DMS53 (cell line): ENCODE measurements at places on chromosomes 7 and 10.
A peak's percentile ranks its signal among the peaks of the same experiment; 100 is the strongest.

DNA sequence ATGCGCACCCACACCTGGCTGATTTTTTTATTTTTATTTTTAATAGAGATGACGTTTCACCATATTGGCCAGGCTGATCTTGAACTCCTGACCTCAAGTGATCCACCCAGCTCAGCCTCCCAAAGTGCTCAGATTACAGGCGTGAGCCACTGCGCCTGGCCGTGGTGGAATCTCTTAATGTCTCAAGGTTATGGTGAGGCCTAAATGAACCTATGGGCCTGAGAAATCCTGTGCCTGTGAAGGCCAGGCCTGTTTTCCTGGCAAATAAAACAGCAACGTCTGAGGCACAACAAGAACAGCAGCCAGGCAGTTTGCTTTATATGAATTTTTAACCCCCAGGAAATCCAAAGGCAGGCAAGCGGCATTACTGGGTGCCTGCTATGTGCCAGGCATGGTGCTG, 297.5 kb upstream of the ZMIZ1 start:
- DNase-seq = no peak

GRCh38 chr10:70118196-70118595, 14.4 kb downstream of the AIFM2 start:
- no peak for DNase-seq

DNA sequence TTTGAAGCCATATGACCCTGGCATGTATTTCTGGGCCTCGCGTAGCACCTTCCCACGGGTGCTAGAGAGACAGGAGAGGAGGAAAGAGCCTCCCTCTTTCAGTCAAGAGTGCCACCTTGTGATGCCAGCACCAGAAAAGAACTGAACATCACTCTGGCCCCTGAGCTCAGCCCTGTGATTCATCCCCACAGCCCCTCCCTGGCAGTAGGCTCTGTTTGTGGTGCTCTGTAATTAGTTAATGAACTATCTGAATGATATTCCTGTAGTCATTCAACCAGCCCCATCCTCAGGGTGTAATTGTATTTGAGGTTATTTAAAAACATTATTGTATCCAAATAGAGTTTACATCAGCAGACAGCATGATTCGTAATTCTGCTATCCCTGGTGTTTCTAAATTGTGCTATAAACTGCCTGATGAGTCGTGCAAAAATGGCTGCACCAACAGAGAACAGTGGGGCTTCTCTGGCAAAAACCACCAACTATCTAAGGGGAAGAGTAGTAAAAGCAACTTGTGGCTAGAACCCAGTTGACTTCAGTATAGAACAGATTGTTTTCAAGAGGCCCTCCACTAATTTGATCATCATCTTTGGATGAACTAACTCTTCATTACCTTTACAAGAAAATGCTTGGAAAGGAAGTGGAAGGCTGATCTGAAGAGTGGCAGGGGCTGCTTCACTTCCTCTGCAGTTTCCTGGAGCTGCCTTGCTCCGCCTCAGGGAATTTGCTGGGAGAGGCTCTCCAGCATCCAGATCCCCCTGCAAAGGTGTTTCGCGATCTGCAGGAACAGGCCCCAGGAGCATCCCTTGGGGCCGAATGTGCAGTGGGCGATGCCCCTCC, 23.7 kb upstream of the TIAL1 start:
- no peak for DNase-seq

DNA sequence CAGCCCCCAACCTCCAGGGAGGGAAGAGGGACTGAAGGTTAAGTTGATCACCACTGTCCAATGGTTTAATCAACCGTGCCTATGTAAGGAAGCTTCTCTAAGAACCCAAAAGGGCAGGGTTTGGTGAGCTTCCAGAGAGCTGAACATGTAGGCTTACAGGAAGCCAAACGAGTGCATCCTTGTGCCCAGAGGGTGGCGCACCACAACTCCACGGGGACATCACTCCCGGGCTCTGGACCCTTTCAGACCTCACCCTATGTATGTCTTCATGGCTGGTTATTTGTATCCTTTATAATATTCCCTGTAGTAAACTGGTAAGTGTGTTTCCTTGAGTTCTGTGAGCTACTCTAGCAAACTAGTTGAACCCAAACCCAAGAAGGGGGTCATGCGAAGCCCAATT, 11.5 kb upstream of the NFKB2 start:
- peak; percentile 27 for DNase-seq

- no peak for DNase-seq
Observed at GRCh38 chr7:139495580-139496125, 12.2 kb upstream of the KLRG2 start.

DNA sequence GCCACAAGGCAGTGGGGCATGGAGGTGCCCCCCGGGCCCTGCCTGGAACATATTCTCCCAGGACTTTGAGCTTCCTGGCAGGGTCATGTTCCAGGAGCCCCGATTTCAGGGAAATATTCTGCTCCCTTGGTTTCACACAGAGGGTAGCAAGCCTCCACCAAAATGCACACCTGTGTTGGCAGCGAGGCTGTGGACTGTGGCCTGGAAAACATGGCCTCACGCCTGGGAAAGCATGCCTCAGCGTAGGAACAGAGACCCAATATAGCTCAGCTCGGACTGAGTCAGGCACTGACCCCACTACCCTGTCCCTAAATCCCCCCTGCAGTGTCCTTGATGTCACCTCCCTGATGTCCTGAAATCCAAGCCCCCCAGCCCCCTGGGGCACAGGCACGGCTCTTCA, 92.0 kb downstream of the KCNMA1 start:
- no peak for DNase-seq

GRCh38 chr10:133293810-133294119, 14.9 kb downstream of the TUBGCP2 start:
- DNase-seq = no peak

DNA sequence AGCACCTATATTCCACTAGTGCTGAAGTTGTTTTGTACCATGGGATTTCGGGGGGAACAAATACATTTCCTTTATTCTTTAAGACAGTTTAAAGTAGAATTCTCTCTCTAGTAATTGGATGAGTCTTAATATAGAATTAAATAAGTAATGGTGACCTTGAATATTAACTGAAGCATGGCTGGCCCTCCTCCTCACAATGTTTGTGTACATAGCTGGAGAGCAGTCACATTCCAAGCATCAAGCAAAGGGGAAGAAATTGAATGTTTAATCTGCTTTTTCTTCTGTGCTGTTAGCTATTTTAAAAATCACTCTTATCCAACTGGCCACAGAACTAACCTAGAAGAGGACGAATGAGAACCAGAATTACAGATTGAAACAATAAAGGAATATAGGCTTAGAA, 906.9 kb downstream of the CCSER2 start:
- DNase-seq = no peak

DNA sequence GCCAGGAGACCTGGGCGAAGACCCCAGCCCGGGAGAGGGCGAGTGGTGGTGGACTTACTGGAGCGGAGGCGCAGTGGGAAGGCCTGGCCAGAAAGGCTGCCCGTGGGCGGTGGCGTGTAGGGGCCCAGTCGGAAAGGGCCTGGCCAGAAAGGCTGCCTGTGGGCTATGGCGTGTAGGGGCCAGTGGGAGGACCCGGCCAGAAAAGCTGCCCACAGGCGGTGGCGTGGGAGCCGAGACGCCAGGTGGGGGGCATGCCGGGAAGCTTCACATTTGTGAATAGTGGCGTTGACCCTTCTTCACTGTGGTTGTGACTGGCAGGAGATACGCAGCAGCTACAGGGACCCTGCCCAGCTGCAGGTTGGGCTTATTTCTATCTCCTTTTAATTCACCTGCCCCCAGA, 72.9 kb downstream of the DYNC2I1 start:
- DNase-seq = no peak

DNA sequence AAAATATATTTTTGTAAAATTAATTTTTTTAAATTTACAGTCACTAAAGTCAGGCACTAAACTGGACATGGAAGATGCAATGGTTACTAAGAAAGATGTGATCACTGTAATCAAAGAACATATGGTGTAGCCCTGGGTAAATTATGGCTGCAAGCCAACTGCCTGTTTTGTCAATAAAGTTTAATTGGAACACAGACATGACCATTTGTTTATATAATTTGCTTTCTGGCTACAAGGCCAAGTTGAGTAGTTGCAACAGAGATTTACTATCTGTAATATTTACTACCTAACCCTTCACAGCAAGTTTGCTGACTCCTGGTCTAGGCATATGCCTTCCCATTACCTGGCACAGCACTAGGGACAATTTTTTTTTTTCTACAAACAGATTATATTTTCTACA, 448.9 kb downstream of the ADRA2A start:
- no peak for DNase-seq

DNA sequence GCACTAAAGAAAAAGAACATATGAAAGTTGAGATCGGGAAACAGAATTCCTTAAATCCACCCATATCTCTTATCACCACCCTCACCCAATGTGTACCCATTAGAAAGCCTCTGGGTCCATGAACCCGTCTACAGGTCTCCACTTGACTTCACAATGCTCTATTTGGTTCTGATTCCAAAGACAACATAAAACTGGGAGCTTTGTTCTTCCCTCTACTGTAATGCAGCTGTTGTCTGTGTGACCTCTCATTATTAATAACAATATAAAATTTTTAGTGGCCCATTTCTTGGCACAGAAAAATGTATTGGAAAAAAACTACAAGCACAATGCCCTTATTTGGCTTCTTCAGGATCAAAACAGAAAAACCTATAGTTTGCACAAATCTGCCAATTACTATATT, 30.0 kb downstream of the DOCK4 start:
- DNase-seq = no peak

GRCh38 chr7:155357573-155358041, 59.9 kb downstream of the INSIG1 start:
- no peak for DNase-seq

- DNase-seq = no peak
Observed at GRCh38 chr7:71132377-71133231, 660 bp downstream of the GALNT17 start.

- DNase-seq = no peak
Observed at GRCh38 chr7:143047326-143047725, 4.8 kb upstream of the OR6V1 start.

DNA sequence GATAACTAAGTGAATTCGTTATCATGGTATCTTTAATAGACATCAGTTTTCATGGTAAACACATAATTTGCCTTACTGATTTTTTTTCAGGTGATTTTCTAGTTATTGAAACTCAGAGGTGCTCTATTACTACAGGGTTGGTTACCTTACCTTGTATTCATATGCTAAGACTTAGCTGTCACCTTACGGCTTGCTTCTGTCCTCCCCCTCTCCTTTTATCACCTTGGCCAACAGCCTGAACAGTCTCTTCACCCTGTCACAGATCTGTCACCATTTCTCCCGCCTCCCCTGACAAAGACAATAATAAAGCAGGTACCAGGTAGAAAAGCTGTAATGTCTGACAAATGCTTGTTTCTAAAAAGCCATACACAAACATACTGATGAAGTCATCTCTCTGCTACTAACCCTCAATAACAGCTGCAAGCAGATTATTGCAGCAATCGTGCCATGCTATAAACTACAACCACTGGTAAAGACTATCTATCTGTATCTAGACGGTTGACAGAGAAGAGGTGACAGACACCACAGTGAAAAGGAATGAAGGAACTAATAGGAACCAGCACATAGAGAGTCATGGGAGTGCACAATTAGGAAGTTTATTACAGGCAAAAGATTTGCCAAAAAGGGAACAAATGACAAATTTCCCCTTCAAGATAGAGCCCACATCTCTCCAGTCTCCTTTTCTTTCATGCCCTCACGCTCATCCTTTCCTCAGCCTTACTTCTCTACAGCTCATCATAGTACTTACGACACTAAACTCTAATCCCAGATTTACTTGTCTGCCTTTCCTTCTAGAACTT, 57.2 kb downstream of the ARHGAP12 start:
- peak; percentile 52 for DNase-seq

GRCh38 chr7:42096268-42096667, 140.7 kb downstream of the GLI3 start:
- no peak for DNase-seq

- DNase-seq = no peak
Observed at GRCh38 chr10:59229441-59229840, 53.0 kb downstream of the PHYHIPL start.

GRCh38 chr7:143394777-143395176, 13.6 kb downstream of the ZYX start:
- DNase-seq = no peak

DNA sequence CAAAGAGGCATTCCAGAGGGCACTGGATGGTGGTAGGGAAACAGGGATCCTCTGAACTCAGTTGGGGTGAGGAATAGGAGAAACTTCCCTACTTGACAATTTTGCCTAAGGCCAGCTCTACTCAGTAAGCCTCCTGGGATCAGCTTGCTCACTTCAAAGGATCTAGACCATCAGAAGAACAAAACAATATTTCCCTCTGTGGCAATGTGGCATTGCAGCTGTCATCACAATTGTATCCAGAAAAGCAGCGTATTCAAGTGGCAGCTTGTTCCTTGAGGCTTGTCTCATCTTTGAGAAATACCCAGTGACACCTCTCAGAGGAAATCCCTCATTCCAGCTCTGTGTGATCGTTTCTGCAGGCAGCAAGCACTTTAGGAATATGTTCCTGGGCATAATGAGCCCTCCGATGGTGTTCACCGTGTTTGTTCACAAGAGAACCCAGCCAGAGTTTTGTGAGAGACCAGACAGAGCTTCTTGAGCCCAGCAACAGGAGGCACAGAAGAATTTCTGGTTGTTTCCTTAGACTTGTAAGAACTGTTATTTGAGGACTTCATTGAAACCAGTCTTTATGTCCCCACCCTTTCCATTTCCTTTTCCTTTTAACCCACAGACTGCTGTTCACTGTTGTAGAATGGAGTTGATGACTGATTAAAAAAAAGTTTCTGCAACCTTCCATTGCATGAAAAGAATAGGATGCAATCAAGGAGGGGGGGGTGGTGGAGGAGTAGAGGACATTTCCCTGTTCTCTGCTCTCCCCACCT, 747.3 kb downstream of the LRMDA start:
- no peak for DNase-seq

- DNase-seq = no peak
Observed at GRCh38 chr10:120794390-120794789, 56.8 kb upstream of the WDR11 start.

GRCh38 chr7:130789436-130789835, 55.4 kb upstream of the KLF14 start:
- DNase-seq = no peak

GRCh38 chr10:62394556-62395018, 20.4 kb downstream of the ZNF365 start:
- DNase-seq = no peak

- DNase-seq = no peak
Observed at GRCh38 chr7:123711832-123712293, 36.9 kb downstream of the WASL start.

DNA sequence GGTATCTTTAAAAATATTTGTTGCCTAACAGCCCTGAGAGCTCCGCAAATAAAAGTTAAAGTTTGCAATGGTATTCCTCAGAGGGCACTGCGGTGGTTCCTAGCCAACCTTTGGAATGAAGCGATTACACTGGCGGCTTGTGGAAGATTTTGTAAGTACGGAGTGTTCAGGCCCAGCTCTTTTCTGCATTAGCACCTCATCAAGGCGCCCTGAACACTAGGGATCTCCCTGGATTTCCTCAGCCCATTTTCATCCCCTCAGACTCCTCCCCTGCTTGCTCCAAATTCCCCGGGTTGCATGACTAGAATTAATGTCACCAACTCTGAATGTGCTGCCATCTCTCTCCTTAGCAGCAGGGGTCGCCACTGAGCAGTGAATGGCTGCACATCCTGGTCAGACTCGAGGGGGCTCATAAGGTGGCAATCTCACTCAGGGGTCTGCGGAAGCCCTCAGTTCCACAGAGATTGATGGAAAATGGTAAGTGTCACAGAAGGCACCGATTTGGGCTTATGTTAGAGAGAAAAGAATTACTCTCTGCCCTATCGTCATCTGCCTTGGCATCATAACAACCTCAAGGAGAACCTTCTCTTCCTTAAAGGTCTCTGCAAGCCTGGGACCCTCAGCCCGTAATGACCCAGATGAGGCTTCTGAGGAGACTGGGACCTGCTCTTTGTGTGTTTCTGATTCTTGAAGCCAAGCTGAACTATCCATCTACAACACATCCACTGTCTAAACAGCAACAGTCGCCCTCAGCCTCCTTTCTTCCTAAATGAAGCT, 262.8 kb upstream of the AOAH start:
- peak; percentile 72 for DNase-seq
